ENCODE measurements at places on chromosomes 16 and 17.

DNA sequence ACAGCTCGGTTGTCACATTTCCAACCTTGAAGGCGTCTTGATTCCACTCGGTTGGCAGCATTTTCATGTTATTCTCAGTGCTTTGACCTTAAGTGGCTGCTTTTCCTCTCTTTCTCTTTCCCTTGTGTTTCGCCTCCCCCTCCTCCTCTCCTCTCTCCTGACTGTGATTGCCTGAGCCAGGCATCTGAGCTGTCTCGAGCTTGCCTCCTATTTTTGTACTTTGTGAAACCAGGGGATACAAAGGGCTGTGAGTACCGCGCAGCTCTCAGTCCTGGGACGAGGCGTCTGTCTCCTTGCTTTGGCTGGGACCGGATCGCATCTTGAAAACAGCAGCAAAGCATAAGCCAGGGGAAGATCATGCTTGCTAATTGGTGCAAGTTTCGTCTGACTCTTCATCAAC is 48.8 kb upstream of the SDK2 start:
- no peak for DNase-seq

- DNase-seq: no peak
Measured at GRCh38 chr17:76732734-76733617, 4.2 kb downstream of the SRSF2 start.

DNA sequence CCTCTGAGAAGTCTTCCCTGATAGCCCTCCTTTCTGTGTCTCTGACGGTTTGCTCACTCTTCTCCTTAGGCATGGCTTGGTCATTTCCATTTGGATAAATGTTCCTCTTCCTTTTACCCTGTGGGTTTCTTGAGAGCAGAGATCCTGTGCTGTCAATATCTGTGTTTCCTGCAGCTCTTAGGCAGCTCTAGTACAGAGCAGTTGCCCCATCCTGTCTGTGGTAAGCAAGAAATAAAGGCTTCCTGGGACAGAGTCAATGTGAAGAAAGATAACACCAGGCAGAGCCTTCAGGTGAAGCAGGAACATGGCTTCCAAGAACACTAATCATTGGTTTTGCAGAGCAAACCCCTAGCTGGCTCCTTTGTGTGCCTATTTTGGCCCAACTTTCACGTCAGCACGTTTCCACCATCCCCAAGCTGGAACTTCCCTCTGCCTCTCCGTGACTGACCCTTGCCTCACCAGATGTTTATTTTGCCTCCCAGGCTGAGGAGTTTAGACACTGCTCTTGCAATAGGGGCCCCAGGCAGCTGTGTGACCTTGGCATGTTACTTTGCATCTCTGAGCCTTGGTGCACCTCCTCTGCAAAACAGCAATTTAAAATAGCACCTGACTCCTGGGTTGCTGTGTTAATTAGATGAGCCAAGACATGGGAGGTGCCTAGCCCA is 49.6 kb upstream of the SIAH1 start:
- no peak for DNase-seq

DNA sequence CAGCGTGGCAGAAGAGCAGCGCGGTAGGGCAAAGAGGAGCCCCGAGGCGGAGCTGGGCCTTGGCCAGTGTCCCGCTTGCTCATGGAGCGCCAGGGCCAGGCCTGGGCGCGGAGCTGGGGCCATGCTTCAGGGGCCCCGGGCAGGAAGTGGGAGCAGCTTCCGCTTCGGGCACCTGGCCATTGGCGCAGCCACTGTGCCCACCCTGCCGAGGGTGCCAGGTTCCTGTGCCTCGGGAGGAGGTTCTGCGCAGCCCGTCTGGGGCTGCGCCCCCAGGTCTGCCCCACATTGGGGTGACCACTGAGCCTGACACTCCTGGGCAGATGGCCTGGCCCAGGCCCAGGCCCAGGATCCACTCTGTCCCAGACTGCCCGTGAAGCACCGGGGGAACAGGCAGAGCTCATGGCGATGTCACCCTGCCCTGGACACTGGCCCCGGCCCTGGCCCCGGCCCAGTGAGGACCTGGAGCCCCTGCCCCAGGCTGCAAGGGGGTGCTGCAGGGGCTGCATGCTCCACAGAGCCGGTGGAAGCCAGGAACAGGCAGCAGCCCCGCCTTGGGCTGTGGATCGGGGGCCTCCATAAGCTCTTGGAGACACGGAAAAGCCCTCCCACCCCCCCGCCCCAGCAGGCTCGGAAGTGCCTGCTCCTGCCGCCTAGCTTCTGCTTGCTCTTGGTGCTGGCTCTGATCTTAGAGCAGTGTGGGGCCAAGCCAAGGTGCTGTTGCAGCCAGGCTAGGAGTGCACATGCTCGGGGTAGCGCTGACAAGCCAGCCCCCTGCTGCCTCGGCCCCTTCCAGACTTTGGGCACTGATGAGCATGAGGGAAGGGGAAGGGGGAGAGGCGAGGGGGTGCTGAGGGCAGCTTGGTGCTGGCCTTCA is 35.9 kb upstream of the FOXJ1 start:
- no peak for DNase-seq

DNA sequence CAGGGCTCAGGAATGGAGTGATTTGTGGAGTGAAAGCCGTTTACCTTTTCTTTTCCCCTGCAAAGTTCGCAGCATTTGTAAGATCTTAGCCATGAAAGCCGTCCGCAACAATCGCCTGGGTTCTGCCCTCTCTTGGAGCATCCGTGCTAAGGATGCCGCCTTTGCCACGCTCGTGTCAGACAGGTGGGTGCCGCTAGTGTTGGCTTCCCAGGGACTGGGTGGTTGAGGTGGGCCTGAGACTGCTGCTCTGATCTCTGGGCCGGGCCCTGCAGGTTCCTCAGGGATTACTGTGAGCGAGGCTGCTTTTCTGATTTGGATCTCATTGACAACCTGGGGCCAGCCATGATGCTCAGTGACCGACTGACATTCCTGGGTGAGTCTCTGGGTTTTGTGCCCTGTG is 27.3 kb downstream of the NUP85 start:
- DNase-seq: no peak

DNA sequence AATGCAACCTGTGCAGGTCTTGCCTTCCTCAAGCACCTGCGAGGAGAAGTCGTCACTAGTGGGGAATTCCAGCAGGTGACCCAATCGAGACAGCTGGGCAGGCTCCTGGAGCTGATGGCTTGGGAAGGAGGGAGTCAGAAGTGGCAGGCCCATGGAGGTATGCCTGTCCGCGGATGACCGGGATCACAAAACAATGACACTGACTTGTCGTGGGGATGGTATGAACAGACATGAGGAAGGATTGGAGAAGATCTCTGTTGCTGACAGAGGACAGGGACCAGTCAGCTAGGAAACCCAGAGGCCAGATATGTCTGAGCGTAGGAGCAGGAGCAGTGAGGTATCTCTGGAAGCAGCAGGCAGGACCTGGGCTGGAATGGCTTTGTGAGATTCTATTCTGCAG is 233.3 kb downstream of the SOX9 start:
- DNase-seq: no peak

Data from activated CD4-positive, alpha-beta T cell treated with anti-CD3 and anti-CD28 coated beads, Interleukin-2, amount 50 U/mL, for 16 hours (primary cell).